ENCODE measurements at places on chromosomes 2 and 18.

GRCh38 chr2:235511187-235511661, 17.4 kb downstream of the AGAP1 start:
- no peak for DNase-seq

DNA sequence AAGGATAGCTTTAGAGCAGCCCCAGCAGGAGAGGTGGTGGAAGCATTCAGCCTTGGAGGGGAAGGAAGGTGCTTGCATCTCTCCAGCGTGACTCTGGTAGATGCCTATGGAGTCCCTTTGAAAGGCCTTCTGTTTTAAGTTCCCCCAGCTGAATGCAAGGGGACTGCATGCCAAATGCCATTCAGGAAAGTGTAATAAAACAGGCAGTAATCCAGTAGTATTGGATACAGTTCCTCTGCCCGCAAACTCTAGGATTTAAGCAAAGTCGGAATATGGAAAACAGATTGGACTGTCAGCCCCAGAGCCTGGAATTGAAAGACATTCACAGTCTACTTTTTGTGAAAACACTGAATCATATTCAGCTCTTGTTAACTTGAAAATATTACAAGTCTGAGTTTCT, 125.2 kb upstream of the GAREM1 start:
- DNase-seq: peak; percentile 25

GRCh38 chr2:133871545-133872209, 303.4 kb upstream of the NCKAP5 start:
- no peak for DNase-seq

- no peak for DNase-seq
Observed at GRCh38 chr2:176150584-176151441, 537 bp upstream of the HOXD4 start.

DNA sequence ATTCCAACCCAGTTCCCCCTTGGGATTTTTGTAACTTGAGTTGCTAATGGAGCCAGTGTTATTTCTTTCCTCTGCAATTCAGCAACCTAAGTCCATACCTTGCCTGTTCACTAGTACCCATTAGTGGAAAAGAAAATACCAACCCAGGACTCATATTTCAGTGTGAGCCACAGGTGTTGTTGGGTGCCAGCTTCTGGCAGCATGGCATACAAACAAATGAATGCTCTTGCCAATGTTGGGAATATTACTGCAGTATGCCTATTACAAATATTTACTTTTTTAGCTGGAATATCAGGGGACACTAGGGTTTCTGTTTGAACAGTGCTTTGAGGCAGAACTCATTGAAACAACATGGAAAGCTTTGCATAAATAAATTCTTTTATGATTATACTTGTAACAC, 130.2 kb downstream of the NCKAP5 start:
- DNase-seq: no peak

- DNase-seq: no peak
Observed at GRCh38 chr2:107027205-107027604, 141.2 kb upstream of the ST6GAL2 start.

DNA sequence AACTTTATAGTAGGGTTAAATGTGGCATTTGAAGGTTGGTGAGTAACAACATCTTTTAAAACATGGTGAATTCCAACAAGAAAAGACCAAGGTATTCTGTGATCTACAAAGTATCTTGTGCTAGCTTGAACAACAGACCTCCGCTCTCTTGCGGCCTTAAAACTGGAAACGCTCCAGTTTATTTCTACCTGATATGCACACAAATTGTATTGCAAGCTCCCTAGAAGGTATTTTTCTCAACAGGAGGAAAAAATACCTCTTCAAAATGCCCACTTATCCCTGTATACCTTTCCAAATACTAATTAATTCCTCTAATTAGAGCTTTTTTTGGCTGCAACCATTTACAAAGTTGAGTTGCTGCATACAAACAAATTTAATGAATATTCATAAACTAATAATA, 69.5 kb downstream of the KCNH7 start:
- DNase-seq: no peak

DNA sequence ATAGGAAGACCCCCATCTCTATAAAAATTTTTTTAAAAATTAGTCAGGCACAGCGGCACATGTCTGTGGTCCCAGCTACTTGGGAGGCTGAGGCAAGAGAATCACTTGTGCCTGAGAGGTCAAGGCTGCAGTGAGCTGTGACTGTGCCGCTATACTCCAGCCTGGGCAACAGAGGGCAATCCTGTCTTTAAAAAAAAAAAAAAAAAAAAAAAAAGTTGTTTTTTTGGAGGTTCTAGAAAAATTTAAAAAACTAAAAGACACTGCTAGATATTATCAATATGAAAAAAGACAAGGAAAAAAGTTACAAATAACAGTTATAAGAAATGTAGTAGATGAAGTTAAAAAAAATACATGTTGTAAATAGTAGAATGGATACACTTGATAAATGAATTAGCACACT, 56.1 kb upstream of the C2orf15 start:
- DNase-seq: no peak

GRCh38 chr18:62334120-62334519, 9.0 kb downstream of the TNFRSF11A start:
- DNase-seq: no peak

DNA sequence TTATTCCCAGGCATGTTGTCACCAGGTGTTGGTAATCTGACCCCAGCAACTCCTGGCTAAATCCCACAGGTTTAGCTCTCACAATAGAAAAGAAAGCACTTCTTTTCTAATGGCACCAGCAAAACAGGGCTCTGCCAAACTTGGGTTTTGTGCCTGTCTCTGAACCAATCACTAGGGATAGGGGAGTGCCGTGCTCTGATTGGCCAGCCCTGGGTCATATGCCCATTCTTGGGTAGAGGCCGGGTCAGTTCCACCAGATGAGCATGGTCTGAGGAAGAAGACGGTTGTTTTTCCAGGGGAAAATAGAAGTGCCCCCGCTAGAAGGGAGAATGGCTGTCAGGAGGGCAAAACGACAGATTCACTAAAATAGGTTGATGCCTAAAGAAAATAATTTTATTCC, 14.7 kb downstream of the CDK15 start:
- DNase-seq: no peak

GRCh38 chr18:76977108-76977621, 154.8 kb downstream of the ZNF236 start:
- no peak for DNase-seq

GRCh38 chr2:24611631-24612030, 120.6 kb downstream of the NCOA1 start:
- no peak for DNase-seq

- DNase-seq: no peak
Observed at GRCh38 chr2:127052057-127052770, 54.7 kb downstream of the BIN1 start.
